ENCODE measurements at places on chromosomes 1 and 21. TPM values are rescaled to one million over a fixed set of nuclear protein-coding genes. Genes with fewer than 3 reads are reported as not detected.

DNA sequence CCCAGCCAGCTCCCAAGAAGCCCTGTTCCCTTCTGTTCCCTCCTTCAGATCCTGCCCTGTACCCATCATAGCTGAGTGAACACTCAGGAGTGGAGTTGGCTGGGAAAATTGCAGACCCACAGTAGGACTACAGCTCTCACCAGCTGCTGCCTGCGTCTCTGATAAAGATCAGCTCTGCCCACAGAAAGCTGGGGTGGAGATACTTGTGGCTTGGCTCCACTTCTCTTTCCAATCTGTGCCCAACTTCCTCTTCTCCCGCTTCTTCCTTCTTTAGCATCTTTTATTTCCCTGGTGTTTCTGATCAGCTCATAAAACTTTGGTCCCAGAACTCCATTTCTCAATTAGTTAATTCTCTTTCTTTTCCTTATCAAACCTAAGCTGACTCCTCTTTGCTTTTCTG lies 5.5 kb upstream of the CD1A start:
- DNase-seq, result no peak

- no peak for DNase-seq
Observed at GRCh38 chr1:104720741-104721140, 971.0 kb downstream of the AMY1C start.

Gene CLCA2
- total RNA-seq, result not detected

Gene C2CD2
- total RNA-seq, result 13.4 TPM

Gene KCNH1
- total RNA-seq, result 3.6 TPM

Gene DENND2C
- total RNA-seq, result 5.0 TPM

DNA sequence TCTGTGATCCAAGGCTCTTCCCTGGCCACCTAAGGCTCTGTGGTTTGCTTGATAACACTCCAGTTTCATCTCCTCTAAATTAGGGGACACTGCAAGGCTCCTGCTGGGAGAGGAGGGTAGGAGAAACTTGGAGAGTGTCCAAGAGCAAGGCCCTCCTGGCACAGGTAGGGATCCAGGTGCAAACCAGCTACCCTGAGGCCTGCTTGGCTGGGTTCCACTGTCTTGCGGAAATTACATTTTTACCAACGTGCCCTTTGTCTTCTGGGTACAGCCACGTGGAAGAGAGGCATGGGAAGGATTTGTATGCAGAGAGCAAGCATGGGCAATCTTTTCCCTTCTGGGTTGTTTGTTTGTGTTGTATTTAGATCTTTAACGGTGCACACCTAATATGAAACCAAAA lies 132.5 kb downstream of the PRDM2 start:
- no peak for DNase-seq

- no peak for DNase-seq
Observed at GRCh38 chr1:183125279-183125999, 60.6 kb upstream of the LAMC2 start.

Gene SLC16A4
- total RNA-seq, result 1.2 TPM

DNA sequence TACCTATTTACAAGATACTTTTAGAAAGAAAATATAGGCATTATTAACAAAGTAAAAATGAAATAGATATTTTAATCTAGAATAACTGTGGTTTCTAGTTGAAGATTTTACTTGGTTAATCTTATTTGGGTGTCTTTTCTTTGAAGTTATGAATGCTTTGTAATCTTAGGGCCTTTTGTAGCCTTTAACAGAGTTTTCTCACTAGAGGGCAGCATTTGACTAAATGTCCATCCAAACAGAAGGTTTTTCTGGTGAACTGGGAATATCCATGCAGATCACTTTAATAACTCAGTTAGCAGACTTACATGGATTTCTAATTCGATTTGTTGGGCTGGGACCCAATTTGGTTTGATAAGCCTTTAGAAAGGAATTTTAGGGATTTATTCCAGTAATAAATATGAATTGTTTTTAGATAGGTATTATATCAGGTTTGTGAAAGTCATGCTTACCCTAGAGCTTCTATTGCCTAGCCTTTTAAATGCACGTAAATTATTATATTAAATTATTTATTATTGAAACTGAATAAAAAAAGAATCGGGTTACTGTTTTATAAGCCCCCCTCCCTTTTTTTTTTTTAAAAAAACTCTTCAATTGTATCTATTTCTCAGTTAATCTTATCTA lies 119.7 kb downstream of the ZNF326 start:
- DNase-seq, result peak; percentile 76
